ENCODE measurements at places on chromosomes 7 and 10. TPM values are rescaled to one million over a fixed set of nuclear protein-coding genes. Genes with fewer than 3 reads are reported as not detected.

The MUC12 gene
- total RNA-seq: 0.88 TPM

The SAMD9 gene
- total RNA-seq: 9.5 TPM

The TSPAN33 gene
- total RNA-seq: 16.5 TPM

GRCh38 chr7:121195874-121196273 lies 132.9 kb upstream of the WNT16 start:
- peak overlapping the region; percentile 83 for H3K27ac ChIP-seq
- H3K36me3 ChIP-seq: no peaks in the 10 kb centered on the region
- H3K4me3 ChIP-seq: no peak overlapping the region
- no peak for DNase-seq
- H3K4me1 ChIP-seq: no peaks in the 10 kb centered on the region

DNA sequence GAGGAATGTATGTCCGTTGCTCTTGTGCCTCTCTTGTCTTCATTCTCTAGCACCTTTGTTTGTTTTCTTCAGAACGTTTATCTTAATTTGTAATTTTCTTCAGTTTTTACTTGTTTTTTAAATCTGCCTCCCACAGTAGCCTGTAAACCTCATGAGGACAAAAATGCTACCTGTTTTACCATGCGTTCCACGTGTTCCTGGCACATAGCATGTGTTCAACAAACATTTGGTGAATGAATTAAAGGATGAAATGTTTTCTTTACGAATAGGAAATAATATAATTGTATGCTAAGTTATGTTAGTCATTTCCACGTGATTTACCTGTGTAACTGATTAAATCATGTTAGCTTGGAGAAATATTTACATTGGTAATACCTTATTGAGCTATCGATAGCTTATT lies 2.2 kb downstream of the RBM33 start:
- DNase-seq: no peak
- H3K36me3 ChIP-seq: no peaks in the 10 kb centered on the region
- peaks cover 2% of the 10 kb centered on the region for H3K4me1 ChIP-seq
- H3K27me3 ChIP-seq: no peaks in the 10 kb centered on the region
- no peak overlapping the region for H3K27ac ChIP-seq

DNA sequence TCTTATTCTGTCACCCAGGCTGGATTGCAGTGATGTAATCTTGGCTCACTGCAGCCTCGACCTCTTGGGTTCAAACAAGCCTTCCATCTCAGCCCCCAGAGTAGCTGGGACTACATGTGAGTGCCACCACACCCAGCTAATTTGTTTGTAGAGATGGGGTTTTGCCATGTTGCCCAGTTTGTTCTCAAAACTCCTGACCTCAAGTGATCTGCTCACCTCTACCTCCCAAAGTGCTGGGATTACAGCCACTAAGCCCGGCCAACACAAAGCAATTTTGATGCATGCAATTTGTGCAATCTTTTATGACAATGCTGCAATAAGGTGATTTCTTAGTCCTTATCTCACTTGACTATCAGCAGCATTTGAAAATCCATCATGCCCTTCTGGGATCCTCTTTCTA lies 333.1 kb downstream of the FRMD4A start:
- no peak overlapping the region for H3K27ac ChIP-seq
- no peak overlapping the region for H3K4me3 ChIP-seq
- H3K4me1 ChIP-seq: no peaks in the 10 kb centered on the region

DNA sequence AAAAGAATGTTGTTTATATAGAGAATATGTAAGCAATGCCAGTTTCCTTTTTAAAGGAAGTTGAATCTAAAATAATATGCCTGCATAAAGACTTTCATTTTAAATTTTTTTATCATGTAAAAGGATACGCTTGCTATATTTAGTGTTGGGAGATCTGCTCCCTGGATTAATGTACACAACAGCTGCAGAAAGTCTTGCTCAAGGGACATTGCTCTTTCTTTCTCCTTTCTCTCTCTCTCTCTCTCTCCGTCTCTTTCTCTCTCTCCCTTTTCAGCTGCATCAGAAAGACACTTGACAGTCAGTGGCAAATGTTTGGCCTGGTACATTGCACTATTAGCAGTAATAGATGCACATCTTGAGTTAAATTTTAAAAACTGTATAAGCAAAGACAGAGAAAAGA lies 739 bp downstream of the MYPN start:
- no peak for DNase-seq
- no peaks in the 10 kb centered on the region for H3K4me1 ChIP-seq
- no peak overlapping the region for H3K4me3 ChIP-seq
- H3K27me3 ChIP-seq: no peaks in the 10 kb centered on the region

- H3K36me3 ChIP-seq: no peaks in the 10 kb centered on the region
- H3K4me3 ChIP-seq: no peak overlapping the region
- no peak overlapping the region for H3K27ac ChIP-seq
- no peaks in the 10 kb centered on the region for H3K4me1 ChIP-seq
These were observed 34.9 kb downstream of the TMEM130 start for GRCh38 chr7:98834949-98835348.

DNA sequence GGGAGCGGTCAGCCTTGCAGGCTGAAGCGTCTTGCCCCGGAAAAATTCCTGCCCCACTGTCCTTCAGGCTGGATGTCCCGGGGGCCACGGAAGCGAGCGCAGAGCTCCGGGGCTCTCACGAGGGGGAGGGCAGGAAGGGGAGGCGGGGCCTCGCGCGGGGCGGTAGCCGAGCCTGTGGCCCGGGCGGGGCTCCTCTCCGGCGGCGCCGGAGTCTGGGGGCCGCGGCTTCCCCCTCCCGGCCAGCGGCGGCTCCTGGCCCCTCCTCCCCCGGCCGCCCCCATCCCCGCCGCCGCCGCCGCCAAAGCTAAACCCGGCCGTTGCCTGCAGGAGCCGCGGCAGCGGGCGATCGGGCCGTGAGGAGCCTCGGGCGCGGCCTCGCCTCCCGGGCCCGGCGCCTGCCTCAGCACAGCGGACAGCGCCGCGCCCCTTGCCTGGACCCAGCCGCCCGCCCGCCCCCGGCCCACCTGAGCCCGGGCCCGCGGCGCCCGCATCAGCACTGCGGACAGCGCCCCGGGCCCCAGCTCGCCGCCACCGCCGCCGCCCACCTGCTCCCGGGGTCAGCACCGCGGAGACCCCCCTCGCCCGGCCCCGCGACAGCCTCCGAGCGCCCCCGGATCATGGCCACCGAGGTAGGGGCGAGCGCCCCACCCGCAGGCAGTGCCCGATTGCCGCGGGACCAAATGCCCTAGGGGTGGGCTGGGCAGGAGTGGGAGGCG lies at the start of gene GOLGA7B:
TSS of gene GOLGA7B (plus strand) at position 157 of the 716 bp plus-strand sequence. CDS start at position 618, 461 bp downstream.
- no peak within 1 kb of the TSS for H3K27ac ChIP-seq
- H3K36me3 ChIP-seq: no peaks in the 10 kb centered on the region
- peak; percentile 81 for DNase-seq

- H3K27me3 ChIP-seq: no peaks in the 10 kb centered on the region
- H3K4me3 ChIP-seq: no peak overlapping the region
- no peak overlapping the region for H3K27ac ChIP-seq
- no peaks in the 10 kb centered on the region for H3K4me1 ChIP-seq
These were observed 43.8 kb upstream of the ARL4A start for GRCh38 chr7:12643644-12644043.

DNA sequence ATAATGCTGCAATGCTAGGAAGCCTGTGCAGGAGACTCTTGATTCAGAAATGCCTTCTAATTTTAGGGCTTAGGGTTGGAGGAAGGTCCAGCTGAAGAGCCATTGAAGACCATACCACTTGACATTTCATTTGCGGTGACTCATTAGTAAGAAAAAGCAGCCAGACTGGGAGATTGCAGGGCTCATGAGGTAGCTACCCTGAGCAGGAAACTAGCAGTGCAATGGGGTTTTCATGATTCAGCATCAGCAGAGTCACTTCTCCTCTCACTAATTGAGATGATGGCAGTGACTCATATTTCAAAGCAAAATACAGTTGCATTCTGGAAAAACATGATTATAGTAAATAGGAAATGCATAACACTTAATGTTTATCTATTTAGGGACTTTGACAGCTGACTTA lies 434.1 kb downstream of the DNAJB9 start:
- H3K27ac ChIP-seq: no peak overlapping the region
- H3K4me1 ChIP-seq: no peaks in the 10 kb centered on the region
- H3K27me3 ChIP-seq: no peaks in the 10 kb centered on the region
- H3K36me3 ChIP-seq: no peaks in the 10 kb centered on the region
- DNase-seq: no peak

- H3K4me3 ChIP-seq: no peak overlapping the region
- no peak for DNase-seq
- no peaks in the 10 kb centered on the region for H3K27me3 ChIP-seq
- H3K36me3 ChIP-seq: peaks cover 10% of the 10 kb centered on the region
- no peaks in the 10 kb centered on the region for H3K4me1 ChIP-seq
These were observed 136.8 kb downstream of the GALNT11 start for GRCh38 chr7:152162287-152162686.

DNA sequence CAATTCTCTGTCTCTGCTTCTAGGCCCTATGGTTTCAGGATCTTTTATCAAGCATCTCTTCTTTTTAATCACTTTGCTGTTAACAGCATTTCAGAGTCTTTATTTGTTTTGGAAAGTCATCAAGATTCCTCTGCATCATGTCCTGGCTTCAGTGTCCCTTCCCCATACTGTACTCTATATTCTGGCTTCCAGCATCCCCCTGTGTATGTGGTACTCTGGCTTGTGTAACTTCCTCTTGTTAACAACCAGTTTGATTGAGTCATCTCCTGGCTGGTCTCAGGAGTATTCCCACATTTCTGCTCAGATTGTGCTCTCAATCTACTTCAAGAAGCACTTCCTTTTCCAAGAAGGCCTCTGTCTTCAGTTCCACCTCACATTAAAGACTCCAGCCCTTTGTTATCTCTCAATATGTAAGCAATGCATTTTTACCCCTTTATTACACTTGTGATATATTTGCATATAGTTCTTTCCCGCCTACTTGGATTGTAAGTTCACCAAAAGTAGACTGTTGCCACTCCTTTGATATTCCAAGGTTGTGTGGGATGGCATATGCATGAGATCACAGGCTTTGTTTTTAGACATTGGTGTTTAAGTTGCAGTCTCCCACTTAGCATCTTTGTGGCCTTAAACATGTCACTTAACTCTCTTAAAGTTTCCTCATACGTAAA lies 15.1 kb upstream of the ATE1 start:
- no peaks in the 10 kb centered on the region for H3K36me3 ChIP-seq
- H3K27me3 ChIP-seq: no peaks in the 10 kb centered on the region
- no peak for DNase-seq
- H3K27ac ChIP-seq: no peak overlapping the region
- peaks cover 3% of the 10 kb centered on the region for H3K4me1 ChIP-seq
- H3K4me3 ChIP-seq: no peak overlapping the region

DNA sequence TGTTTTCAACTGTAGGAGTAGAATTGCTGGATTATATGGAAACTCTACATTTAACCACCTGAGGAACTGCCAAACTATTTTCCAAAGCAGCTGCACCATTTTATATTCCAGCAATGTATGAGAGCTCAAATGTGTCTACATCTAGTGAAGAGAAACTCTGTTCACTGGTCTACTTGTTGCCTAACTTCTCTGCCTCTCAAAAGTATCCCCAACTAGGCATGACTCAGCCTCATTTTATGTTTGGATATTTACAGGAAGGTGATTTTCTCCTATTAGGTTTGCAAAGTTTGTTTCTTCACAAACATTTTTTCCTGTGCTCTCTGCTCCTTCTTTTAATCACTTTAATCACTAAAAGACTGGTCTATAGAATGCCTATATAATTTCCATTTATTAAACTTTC lies 37.1 kb upstream of the SRI start:
- H3K27ac ChIP-seq: no peak overlapping the region
- no peaks in the 10 kb centered on the region for H3K4me1 ChIP-seq
- H3K27me3 ChIP-seq: no peaks in the 10 kb centered on the region
- no peak for DNase-seq
- H3K4me3 ChIP-seq: no peak overlapping the region
- H3K36me3 ChIP-seq: no peaks in the 10 kb centered on the region

- H3K4me1 ChIP-seq: no peaks in the 10 kb centered on the region
- H3K27me3 ChIP-seq: no peaks in the 10 kb centered on the region
- H3K4me3 ChIP-seq: no peak overlapping the region
- H3K27ac ChIP-seq: peak overlapping the region; percentile 43
- H3K36me3 ChIP-seq: no peaks in the 10 kb centered on the region
These were observed 240.7 kb downstream of the ZMYND11 start for GRCh38 chr10:375815-376505.

- no peak overlapping the region for H3K27ac ChIP-seq
- H3K27me3 ChIP-seq: no peaks in the 10 kb centered on the region
- no peak overlapping the region for H3K4me3 ChIP-seq
- H3K4me1 ChIP-seq: no peaks in the 10 kb centered on the region
- no peak for DNase-seq
These were observed 225.9 kb downstream of the EMX2 start for GRCh38 chr10:117768333-117769042.

- H3K36me3 ChIP-seq: no peaks in the 10 kb centered on the region
- no peaks in the 10 kb centered on the region for H3K4me1 ChIP-seq
- no peaks in the 10 kb centered on the region for H3K27me3 ChIP-seq
- no peak overlapping the region for H3K4me3 ChIP-seq
- H3K27ac ChIP-seq: no peak overlapping the region
- DNase-seq: no peak
These were observed 81.3 kb upstream of the DKK1 start for GRCh38 chr10:52232561-52233350.
